Activated CD4-positive, alpha-beta T cell treated with anti-CD3 and anti-CD28 coated beads, Interleukin-2, amount 10 ng/mL, durations not matched to agents 24 days and 14 days (primary cell): ENCODE measurements at places on chromosomes 5 and 9.

- peaks cover 7% of the 10 kb centered on the region for H3K4me1 ChIP-seq
- no peak overlapping the region for H3K4me3 ChIP-seq
- no peak overlapping the region for H3K27ac ChIP-seq
- H3K36me3 ChIP-seq: no peaks in the 10 kb centered on the region
These were observed 14.8 kb downstream of the ACO1 start for GRCh38 chr9:32399110-32399815.

DNA sequence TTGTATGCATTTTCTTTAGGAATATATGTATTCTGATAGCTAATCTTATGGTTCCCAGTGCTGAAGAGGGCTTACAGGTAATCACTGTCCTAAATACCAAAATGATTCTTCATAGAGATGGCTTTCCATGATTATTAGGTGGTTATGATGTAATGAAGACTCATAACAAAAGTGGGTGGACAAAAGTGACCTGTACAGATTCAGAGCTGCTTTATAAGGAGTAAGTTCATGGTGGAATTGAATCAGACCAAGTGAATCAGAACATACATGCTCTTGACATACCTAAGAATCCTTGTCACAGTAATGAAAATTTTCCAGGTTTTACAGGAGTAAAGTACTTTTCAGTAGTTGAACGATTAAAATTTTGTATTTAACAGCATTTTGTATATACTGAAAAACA, 105.6 kb downstream of the NIPBL start:
- no peak overlapping the region for H3K27ac ChIP-seq
- H3K4me1 ChIP-seq: peaks cover 11% of the 10 kb centered on the region
- H3K27me3 ChIP-seq: no peaks in the 10 kb centered on the region
- no peak overlapping the region for H3K4me3 ChIP-seq
- DNase-seq: no peak
- peaks cover 43% of the 10 kb centered on the region for H3K36me3 ChIP-seq

DNA sequence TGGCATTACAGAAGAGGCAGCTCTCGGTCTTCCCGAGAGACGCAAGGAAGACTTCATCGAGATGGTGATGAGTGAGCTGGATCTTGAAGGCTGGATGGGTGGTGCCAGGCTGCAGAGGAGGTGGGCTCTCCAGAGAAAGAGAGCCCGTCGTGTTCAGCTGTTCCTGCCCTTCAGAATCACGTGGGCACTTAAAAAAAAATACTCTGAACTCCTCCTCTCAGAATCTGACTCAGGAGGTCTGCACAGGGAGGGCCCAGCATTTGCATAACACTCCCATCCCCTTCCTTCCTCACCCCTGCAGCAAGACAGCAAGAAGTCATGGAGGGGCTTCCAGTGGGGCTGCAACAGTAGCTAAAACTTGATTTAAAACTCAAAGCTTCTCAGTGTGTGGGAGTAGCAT, 203.0 kb downstream of the ATPSCKMT start:
- no peaks in the 10 kb centered on the region for H3K36me3 ChIP-seq
- no peak overlapping the region for H3K27ac ChIP-seq
- DNase-seq: no peak
- H3K4me3 ChIP-seq: no peak overlapping the region
- H3K4me1 ChIP-seq: no peaks in the 10 kb centered on the region
- no peaks in the 10 kb centered on the region for H3K27me3 ChIP-seq

- H3K27ac ChIP-seq: peak overlapping the region; percentile 77
- peak overlapping the region; percentile 81 for H3K4me3 ChIP-seq
These were observed 1.3 kb downstream of the CD72 start for GRCh38 chr9:35616681-35617459.

GRCh38 chr5:119276978-119277377, 78.8 kb upstream of the TNFAIP8 start:
- H3K36me3 ChIP-seq: peaks cover 33% of the 10 kb centered on the region
- H3K27ac ChIP-seq: peak overlapping the region; percentile 71
